ENCODE measurements at places on chromosomes 1 and 21.

GRCh38 chr1:37410815-37411214 lies 63.6 kb upstream of the ZC3H12A start:
- DNase-seq, result no peak

- DNase-seq, result no peak
These were observed 13.7 kb upstream of the ADAM30 start for GRCh38 chr1:119909890-119910596.

DNA sequence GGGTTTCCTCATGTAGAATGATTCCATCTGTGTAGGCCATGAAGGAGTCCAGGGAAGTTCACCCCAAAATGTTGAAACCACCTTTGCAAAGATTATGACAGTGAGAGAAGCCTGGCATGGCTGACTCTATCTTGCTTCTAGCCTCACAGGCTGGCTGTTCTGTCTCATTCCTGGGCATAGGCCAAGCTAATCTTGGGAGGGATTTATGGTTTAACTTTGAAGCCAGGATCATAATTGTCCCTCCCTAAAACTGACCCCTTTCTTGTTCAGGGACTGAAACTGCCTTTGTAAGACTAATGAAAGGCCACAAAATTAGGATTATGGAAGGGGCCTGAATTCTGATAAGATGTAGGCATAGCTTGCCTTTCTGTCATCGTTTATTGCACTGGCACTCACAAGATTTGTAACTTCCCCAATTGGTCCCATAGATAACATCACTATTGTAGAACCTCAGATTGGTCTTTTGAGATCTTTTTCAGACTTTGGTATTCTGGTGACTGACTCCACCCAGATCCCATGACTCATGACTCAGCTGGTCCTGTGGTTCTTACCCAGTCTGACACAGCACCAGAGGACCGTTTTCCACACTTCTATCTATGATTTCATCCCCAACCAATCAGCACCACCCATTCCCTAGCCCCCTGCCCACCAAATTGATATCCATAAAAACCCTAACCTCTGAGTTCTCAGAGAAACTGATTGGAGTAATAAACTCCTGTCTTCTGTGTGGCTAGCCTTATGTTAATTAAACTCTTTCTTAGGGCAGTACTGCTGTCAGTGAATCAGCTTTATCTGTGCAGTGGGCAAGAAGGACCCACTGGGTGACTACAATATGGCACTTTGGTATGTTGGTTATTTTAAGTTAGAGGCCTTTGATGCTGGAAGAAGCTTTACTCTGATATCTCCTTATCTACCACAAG lies 13.6 kb upstream of the LAMTOR5 start:
- no peak for DNase-seq

DNA sequence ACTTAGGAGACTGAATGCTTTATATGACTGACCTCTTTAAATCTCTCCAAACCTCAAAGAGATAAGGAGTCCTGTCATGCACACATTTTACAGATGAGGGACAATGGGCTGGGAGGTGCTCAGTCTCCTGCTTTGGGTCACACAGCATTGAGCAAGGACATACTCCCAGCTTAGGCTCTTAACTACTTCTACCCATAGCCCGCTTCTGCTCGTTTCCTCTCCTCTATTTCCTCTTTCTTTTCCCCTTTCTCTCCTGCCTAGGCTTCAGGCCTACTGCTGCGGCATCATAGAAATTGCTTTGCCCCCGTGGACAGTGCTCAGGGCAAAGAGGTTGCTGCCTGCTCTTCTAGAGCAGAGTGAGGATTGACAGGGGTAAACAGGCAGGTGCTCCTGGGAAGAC lies 12.4 kb upstream of the ZNF691 start:
- DNase-seq, result no peak

DNA sequence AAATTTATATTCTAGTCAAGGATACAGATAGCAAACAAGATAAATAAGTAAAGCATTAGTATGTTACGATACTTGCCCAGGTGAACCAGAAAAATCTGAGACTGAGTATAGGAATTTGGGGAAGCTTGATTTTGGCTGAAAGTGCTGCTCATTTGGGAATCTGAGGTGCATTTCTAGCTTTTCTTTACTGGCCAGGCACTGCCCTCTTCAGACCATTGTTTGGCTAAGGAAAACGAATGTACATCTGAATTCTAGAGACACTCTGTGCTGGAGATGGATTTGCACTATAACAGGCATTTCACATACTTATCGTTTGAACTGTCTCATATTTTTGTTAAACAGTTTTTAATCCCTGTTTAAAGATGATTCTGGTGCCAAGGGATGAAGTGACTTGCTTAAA lies 23.4 kb downstream of the ARID1A start:
- no peak for DNase-seq

- no peak for DNase-seq
These were observed 339 bp downstream of the PTGS2 start for GRCh38 chr1:186679924-186680244.

- no peak for DNase-seq
These were observed 3.1 kb upstream of the ELF3 start for GRCh38 chr1:202007304-202007703.
